Stimulated activated CD8-positive, alpha-beta memory T cell treated with anti-CD3 and anti-CD28 coated beads, Interleukin-4, amount 100 ng/mL, for 1 hour (primary cell): ENCODE measurements at places on chromosomes 4 and X.

GRCh38 chr4:15021311-15021710, 19.0 kb downstream of the CPEB2 start:
- no peak for DNase-seq

DNA sequence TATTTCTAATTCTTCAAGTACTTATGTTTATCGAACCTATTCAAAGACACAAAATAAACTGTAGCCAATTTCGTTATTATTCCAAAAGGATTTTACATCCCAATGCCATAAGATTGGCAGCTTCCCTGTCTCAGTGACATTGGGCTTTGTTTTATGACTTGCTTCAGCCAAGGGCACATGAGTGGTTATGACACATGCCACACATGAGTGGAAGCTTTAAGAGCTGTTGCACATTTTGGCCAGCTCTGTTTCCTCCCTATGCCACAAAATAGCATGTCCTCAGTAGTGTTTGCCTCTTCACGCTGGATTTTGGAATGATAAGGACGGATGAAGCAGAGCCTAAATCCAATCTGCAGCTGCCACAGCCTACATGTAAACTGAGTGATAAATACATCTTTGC, 21.9 kb downstream of the SEC24D start:
- no peak for DNase-seq

GRCh38 chr4:142420311-142421095, 425.6 kb downstream of the INPP4B start:
- DNase-seq, result no peak

- no peak for DNase-seq
These were observed 235.9 kb downstream of the CPXCR1 start for GRCh38 chrX:88982933-88983332.

DNA sequence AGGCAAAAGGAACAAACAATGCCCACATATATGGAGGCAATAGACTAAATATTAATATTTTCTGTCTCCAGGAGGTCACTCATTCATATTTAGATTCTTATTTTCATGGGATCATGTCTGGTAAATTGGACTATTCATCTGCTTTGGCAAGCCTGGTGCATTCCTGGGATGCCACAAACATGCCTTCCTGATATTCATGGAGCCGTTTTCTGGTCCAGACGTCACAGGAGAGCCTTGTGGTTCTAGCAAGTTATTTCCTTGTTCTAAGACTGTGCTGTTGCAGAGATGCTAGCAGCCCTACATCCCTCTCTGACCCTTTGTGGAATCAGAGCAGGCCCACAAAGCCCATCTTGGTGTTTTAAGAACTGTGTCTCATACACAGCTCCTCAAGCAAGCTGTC, 16.1 kb upstream of the EXOSC9 start:
- DNase-seq, result no peak

DNA sequence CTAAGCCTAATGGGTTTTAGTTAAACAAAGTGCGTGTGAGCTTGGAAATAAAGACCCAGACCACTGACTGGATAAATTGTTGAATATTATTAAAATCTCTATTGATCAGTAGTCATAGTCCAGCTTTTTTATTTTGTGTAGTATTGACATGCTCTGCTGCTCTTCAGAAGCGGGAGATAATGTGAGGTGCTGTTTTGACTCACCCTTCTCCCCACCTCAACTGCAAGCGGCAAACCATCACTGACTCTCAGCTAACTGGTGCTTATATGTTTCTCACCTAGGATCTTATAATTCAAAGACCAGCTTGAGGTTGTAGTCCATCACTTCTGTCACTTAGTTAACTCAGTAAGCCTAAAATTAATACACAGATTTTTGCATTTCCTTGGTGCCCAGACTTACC, 72.2 kb downstream of the COMMD8 start:
- DNase-seq, result no peak

- no peak for DNase-seq
These were observed 131.3 kb downstream of the FHDC1 start for GRCh38 chr4:153067376-153067775.

DNA sequence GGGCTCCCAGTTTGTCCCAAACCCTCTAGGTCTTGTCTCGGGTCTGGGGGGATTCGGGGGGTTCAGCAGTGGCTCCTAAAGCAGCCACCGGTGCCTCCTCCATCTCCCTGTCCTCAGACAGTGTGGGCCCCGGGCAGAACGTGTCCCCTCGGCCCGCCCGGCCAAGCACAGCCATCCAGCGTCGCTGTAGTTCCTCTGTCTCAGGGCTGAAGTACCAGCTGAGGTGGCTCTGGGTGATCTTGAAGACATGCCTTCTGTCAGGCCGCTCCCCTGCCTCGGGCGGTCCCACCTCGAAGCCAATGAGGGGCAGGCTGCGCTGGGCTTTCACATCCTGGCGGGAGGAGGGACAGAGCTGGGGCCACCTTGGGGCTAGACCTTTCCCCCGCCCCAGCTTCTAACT, 5.9 kb downstream of the TSR2 start:
- DNase-seq, result no peak

GRCh38 chr4:39812500-39812899, 114.6 kb downstream of the UBE2K start:
- DNase-seq, result no peak

DNA sequence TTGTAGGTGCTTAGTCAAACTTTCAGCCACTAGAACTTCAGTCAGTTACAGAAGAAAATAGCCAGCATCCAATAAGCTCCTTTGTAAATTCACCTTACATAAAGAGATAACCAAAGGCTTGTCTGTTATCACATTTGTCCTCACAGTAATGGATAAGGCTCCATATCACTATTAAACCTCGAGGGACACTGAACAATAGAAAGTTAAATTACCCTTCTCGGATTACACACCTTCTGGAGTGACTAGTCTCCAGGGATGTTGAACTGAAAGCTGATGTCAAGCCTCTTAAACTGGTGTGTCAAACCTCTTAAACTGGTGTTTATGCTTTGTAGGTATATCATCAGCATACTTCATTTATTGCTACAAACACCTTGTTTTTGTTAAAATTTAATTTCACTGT, 639.0 kb downstream of the CENPC start:
- DNase-seq, result no peak

- no peak for DNase-seq
These were observed 23.9 kb upstream of the ASB5 start for GRCh38 chr4:176292920-176293319.

- no peak for DNase-seq
These were observed 240.1 kb downstream of the FRAS1 start for GRCh38 chr4:78297116-78297800.

DNA sequence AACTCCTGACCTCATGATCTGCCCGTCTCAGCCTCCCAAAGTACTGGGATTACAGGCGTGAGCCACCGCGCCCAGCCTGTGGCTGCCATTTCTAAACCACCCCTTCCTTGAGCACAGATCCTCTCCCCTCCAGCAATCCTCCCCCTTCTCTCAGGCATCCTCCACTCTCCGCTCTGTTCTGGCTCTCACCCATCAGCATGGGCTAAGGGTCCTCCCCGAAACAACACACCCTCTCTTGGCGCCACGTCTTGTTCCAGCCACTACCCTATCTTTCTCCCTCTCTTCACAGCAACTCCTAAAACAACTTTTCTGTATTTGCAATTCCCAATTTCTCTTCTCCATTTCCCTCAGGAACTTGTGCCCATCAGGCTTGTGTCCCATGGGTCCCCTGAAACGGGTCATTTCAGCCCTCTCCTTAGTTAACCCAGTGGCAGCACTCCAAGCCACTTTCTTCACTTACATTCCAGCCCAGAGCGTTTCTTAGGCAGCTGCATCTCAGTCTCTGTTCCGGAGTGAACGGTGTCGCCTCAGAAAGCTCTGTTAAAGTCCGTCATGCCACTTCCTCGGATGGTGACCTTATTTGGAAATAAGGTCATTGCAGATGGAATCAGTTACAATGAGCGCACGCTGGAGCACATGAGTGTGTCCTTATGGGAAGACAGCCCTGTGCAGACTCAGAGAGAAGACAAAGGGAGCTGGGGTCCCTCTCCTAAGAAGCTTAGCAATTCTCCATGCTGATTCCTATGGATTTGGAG, 28.3 kb upstream of the CLDN24 start:
- DNase-seq, result no peak

DNA sequence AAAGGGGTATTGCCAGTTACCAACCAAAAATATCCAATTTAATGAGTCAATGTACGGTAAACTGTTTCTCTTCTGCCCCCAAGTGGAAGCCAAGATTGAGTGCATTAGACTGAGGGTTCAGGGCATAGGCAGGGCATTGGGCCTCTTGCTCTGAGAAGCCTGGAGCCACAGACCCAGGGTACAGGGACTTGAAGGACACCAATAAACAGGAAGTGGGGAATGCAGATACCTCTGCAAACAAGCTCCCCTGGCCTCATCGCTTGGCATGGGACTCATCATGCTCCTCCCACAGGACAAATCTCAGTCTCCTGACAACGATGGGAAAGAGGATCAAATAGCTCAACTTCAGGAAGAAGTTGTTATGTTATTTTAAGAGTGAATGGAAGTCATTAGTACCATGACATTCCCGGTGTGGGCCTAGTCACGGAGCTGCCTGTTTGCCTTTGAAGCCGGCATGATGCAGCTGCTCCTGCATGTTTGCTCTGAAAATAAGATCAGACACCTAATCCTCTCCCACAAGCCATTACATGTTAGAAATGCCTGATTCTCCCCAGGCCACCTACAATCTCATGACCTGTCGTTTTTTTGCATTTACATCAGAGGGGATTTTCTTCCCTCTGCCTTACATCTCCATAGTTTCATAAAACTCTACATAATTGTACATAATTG, 224.2 kb downstream of the RCHY1 start:
- DNase-seq, result no peak
